ENCODE measurements at places on chromosomes 12 and 14.

DNA sequence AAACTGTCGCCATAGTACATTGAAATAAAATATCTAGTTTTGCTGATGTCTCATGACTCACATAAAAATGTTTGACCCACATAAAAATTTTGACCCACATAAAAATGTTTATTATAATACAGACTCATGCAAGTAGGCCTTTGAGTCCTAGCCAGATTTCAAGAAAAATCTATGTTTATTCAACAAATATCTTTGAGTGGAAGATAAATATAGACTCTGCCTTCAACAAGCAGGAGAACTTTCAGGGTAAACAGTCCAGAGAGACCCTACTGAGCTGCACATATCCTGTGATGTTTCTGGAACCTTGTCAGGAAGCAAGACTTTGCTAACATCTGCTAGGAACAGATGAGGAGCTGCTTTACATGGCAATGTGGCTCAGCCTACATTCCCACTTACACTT lies 283.1 kb downstream of the MDGA2 start:
- DNase-seq = no peak

DNA sequence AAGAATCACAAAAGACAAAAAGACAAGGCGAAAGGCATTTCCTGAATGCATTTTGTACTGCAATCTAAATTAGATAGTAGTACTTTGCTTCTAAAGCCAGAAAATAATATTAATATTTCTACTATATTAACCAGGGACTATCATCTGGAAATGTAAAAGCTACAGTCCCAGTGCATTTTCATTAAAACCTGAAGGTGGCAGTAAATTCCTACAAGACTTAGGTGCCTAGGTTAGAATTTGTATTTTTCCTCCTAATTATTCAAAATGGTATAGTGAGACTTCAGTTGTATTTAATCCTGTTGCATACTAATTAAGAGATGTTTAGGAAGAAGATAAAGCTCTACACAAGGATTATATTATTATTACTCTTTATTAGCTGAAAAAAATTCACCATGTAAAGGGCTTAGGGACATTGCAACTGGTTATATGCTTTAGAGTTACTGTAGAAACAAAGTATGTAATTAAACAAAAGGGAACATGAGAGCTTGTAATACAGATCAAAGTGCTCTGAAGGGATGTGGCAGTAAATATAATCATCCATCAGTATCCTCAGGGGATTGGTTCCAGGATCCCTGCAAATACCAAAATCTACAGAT lies 53.6 kb downstream of the BRMS1L start:
- no peak for DNase-seq

DNA sequence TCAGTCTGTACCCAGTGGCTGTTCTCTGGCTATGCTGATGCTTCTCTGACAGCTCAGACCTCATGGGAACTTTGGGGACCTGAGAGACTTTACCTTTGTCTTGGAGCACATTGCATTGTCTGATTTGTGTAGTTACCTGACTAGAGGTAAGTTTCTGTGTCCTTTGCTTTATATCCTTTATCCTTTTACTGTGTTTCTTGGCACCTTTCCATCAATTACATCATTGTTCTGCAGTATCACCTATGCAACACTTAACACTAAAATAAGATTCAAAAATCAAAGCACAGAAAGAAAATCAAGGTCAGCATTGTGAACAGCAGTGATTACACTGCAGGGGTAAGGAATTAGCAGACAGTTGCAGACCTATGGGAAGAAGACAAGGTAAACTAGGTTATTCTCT lies 43.8 kb downstream of the SLC35F4 start:
- no peak for DNase-seq

DNA sequence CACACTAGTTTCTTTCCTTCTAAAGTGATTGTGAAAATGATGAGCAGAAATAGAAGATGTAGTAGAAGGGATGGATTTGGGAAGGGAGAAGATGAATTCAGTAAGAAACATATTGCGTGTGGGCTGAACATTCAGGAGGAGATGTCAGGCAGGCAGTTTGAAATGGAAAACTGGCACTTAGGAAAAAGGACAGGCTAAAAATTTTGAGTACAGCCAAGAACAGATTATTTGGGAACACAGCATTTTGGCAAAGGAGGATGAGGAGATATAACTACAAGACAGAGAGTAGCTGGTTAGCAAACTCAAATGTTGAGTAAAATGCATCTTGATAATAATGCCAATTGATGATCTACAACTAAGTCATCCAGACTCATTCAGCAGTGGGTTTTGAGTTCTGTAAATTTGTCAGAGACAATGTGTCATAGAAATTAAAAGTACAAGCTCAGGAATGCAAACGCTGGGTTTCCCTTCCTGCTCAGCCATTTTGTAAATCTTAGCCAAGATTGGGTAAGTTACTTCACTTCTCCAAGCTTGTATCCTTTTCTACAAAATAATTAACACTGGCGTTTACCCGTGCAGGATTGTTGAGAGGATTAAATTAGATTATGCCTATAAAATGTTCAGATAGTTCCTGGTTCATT lies 255.0 kb downstream of the NAV3 start:
- no peak for DNase-seq

DNA sequence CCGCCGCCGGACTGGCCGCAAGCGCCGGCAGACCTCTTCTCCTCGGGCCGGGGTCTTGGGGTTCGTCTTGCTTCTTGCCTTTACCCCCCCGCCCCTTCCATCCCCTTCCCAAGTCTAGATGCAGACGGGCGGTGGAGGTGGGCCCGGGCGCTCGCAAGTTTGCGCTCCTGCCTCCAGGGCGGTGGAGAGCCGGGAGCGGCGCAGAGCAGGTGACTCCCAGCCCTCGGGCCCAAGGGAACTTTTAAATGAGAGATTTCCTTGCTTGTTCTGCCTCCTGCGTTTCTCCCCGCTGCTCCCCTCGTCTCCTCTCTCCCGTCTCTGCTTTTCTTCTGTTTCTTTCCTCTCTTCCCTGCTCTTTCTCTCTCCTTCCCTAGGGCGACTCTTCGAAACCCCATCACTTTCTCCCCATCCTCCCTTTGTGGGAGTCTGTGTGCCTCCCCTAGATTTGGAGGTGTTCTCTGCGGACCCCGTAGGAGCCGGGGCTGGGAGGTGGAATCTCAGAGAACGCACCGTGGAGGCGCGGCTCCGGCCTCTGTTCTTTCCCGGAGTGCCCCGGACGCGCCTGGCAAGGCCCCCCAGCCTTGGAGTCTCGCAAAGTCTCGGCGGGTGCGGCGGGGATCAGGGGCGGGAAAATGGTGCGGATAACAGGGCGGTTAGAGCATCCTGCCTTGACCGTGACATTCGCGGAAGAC lies 114.7 kb upstream of the MYL2 start:
- DNase-seq = no peak

DNA sequence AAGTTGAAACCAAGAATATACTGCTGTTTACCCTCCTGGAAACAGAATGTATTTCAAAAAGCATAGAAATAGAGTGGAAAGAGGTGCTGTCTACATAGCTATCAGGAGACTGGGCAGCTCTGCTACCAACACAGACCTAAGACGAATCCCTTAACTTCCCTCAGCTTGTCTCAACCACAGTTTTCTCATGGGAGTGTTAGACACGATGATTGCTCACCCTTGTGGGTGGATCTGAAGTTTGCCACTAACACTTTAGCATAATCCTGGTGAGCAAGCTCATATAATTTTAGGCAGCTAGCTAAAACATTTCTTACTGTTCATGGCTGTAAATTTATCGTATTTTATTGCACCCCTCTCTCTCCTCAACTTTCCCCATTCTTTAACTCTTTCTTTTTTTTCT lies 38.5 kb downstream of the C12orf75 start:
- DNase-seq = no peak

GRCh38 chr12:81330480-81330879 lies 252.6 kb downstream of the ACSS3 start:
- DNase-seq = no peak

GRCh38 chr12:57143454-57143853 lies 4.0 kb downstream of the LRP1-AS start:
- no peak for DNase-seq

GRCh38 chr12:48954061-48954460 lies 3.2 kb downstream of the ARF3 start:
- no peak for DNase-seq

DNA sequence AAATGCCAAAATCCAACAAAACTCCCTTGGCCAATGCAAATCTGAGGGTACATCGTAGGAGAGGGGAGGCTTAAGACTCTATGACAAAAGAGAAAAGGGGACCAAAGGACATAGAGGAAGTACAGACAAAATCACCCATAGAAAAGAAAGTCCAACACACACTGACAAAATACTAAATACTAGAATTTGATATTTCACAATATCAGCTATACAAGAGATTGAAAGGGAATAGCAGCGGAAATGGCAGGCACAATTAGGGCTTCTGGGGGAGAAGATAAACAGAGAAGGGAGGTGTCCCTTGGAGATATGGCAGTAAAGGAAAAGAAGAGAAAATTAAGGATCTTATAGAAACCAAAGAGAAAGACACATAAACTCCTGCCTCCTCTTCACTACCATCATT lies 29.0 kb downstream of the ATP2B1 start:
- DNase-seq = no peak

DNA sequence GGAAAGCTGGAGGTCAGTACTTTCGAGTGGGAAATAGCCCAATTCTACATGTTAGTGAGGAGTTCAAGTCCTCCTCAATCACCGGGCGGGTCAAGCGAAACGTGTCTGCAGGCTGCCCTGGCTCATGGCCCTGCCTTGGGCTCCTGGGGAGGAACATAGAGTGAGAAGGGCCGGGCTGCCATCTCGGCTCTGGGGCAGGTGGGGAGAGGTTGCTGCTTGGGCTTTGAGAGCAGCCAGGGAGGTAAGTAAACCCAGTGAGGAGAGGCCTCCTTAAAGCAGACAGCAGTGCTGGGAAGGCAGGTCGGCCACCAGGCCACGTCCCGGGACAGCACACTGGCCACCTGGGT lies 32.0 kb upstream of the UBC start:
- DNase-seq = no peak

GRCh38 chr12:56206452-56207166 lies 15.1 kb downstream of the RNF41 start:
- DNase-seq = no peak

DNA sequence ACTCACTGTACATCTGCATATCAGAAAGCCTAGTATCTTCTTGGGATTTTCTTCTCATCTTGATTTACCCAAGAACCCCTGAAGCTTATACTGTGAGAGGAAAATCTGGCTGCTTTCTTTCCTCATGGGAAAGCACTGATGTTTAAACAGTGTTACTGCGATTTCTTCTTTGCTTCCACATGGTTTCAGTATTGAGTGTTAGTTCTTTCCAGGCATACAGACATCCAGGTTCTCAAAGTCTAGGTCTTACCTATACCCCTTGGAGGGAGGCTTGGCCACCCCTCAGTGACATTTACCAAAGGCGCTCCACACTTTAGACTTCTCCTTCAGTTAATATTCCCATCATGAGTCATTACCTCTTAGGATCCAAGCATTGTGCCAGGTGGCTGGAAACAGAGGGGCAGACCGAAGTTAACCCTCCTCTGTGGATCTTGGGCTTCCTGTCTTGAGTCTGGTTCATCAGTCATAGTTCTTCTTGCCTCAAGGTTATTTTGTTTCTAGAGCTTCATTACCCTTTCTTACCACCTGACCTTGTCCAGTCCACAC lies 79.1 kb downstream of the TMEM117 start:
- DNase-seq = no peak

- DNase-seq = no peak
Measured at GRCh38 chr14:90551070-90551704, 154.4 kb downstream of the CALM1 start.

DNA sequence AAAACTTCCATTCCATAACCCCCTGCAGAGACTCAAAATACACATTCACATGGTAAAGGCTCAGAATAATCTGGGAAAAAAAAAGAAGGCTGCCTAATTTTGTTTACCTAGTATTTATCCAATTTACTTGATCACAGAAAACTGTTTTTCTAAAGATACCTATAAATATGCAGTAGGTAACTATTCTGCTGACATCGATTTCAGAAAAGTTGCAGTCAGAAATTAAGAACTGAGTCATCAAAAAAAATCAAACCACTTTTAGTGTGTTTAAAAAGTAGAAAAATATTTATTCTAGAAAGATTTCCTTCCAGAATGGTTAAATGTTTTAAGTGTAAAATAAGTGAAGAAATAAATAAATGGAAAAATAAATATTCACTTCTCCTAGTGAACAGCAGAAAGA lies 254.5 kb upstream of the CAND1 start:
- no peak for DNase-seq

GRCh38 chr14:95486875-95487668 lies 29.4 kb downstream of the SYNE3 start:
- no peak for DNase-seq

DNA sequence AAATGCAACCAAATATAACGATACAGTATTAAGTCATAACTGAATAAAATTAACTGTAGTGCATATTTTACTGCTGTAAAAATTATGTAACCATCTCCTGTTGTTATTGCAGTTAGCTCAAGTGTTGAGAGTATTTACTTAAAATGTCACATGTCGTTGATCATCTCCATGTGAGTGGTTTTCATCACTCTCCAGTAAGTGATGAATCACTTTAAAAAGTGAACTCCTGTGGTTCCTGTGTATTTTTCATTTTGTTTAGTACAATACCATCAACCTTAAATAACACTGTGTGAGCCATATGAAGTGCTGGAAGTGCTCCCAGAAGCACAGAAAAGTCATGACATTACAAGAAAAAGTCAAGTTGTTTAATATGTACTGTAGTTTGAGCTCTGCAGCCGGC lies 104.7 kb upstream of the SLCO1B1 start:
- no peak for DNase-seq

- no peak for DNase-seq
Measured at GRCh38 chr14:78356391-78356790, 186.2 kb downstream of the NRXN3 start.

DNA sequence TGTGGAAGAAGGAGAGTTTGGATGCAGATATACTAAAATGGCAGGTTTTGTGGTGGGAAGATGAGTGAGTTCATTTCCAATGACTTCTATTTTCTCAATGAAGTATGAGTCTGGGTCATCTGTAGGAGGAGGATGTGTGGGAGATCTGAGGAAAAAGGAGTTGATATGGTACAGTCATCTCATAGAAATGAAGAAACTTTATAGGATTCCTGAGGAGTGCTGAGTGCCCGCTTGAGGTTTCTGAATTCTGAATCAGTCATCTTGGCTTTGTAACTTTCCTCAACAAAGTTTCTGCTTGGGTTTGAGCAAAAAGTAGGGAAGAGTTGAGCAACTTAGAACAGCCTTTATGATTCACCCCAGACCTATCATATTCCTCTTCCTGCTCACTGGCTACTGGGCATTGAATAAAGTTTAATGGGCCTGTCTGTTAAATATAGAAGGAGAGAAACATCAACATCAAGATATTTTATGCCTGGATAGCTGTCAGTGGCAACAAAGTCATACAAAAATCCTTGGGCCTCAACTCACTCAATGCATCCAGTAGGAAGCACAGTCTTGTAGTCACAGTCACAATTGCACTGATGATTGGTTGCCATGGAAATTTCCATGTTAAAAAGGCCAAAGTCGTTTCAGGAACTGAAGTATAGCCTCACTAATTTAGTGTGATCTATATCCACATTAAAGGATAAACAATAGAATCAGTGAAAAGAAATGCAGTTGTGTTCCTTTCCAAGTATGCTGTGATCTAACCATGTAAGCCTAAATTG lies 284.7 kb downstream of the DUSP6 start:
- no peak for DNase-seq

- DNase-seq = no peak
Measured at GRCh38 chr14:73712540-73713180, 1.5 kb downstream of the PNMA1 start.
